CD4-positive, alpha-beta T cell treated with Interleukin-15 for 4 hours (primary cell): ENCODE measurements at places on chromosomes 3 and 15.

GRCh38 chr15:91578511-91578910 is 275.0 kb upstream of the SLCO3A1 start:
- DNase-seq, result no peak

- peak; percentile 25 for DNase-seq
These were observed 11.5 kb upstream of the SHF start for GRCh38 chr15:45199136-45199810.

DNA sequence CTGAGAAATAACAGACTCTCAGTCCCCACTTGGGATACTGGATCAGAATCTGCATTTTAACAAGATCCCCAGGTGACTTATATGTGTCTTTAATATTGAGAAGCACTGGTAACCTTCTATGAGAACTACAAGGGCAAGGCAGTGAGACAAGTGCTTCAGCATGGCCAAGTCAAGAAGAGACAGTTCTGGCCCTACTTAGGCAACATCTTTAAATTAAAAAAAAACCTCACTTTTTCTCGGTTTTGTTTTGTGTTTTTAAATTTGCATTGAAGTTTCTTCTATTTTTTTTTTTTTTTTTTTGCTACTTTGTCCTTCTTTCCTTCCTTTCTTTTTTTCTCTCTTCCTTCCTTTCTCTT is 42.5 kb upstream of the SPTSSB start:
- DNase-seq, result no peak

DNA sequence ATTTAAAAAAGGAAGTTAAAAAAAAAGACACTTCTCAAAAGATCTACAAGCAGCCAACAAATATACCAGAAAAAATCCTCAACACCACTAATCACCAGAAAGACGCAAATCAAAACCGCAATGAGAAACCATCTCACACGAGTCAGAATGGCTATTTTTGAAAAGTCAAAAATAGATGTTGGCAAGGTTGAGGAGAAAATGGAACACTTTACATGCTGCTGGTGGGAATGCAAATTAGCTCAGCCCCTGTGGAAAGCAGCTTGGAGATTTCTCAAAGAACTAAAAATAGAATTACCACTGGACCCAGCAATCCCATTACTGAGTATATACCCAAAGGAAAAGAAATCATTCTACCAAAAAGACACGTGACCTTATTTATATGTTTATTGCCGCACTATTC is 574.7 kb upstream of the ADAMTS9 start:
- no peak for DNase-seq

GRCh38 chr15:67512140-67512539 is 8.8 kb upstream of the C15orf61 start:
- no peak for DNase-seq

GRCh38 chr3:73270839-73271483 is 209.5 kb downstream of the EBLN2 start:
- no peak for DNase-seq

DNA sequence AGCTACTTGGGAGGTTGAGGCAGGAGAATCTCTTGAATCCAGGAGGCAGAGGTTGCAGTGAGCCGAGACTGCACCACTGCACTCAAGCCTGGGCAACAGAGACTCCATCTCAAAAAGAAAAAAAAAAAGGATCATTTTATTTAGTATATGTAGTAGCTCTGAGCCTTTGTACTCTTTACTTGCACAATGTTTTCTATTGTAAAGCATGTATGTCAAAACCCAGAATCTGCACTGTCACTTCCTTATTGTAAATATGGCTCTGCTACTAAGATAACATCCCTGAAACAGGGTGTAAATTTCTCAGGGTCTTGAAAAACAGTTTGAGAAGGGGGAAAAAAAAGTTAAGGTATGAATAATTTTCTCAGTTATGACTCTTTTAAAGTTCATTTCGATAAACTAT is 35.1 kb downstream of the SLMAP start:
- no peak for DNase-seq

DNA sequence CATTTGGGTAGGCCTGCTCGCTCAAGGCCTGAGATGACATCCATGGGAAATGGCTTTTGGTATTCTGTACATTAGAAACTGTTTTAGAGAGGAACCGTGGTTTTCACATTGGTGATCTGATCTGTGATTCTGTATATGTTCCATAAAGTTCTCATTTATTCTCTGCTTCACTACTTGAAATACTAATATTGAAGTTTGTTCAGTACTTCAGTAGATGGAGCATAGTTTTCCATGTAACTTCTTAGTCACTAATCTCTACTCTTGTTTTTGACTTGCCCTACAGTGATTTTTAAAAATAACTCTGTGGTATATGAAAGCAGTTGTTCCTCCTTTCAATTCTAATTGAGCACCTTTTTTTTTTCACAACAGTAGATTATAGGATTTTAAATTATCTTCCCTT is 66.5 kb downstream of the MBNL1 start:
- no peak for DNase-seq

DNA sequence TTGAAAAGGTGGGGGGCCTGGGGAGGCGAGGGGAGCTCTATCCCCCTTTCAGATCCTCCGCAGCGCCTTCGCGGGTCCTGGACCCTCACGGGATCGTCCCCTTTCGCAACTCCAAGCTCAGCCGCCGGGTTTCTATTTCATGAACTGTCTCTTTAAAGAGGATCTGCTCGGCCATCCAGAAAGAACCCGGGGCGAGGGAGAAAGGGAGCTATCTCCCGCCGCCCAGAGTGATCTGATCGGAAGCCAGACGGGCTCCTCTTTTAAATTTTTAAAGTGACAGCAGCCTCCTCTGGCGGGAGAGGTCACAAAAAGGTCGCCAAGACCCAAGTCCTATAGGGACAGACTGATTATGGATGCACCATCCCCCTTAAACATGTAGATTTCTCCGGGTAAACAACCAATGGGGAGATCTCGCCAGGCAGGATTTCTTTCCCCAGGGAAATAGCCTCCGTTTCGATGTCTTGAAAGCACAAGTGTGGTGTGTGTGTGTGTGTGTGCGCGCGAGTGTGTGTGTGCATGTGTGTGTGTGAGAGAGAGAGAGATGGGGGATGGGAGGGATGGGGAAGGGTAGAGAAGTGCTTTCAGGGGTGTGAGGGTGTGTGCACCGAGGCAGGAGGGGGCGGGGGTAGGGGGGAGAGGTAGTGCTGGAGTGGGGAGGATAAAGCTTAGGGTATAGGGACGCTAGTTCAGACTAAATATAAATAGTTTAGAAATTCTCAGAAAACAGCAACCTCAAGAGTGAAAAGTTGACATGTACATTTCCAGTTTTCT is 516.1 kb downstream of the MECOM start:
- DNase-seq, result no peak

DNA sequence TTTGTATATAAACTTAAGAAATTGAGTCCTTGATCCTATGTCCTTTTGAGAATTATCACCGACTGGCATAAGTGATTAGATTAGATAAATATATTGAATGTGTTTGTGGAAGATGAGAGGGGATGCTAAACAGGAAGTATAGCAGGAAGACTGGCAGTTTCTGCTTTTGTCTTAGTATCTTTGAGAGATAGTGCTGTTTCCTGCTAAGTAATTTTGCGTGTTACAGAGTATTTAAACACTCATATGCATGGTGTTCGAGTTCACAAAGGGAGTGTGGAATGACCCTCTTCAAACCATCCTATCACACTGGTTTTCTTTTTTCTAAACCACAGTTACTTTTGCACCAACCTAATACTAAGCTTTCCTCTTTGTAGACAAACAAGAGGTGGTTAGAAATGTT is 106.0 kb downstream of the KLHL25 start:
- DNase-seq, result peak; percentile 42

DNA sequence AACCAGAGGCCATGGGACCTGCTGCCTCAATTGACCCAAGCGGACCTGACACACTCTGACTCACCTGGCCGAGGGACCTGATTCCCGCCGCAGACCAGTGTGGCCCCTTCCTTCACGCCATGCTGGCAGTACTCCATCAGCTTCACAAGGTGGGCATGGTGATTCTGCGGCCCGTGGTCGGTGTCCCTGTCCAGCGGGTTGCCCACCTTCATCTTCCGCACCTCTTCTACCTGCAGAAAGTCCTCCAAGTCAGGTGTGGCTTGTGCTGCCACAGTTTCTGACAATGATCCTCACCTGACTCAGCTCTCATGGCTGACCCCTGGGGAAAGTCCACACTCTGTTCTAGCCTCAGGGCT is 25.9 kb upstream of the SLC41A3 start:
- no peak for DNase-seq

DNA sequence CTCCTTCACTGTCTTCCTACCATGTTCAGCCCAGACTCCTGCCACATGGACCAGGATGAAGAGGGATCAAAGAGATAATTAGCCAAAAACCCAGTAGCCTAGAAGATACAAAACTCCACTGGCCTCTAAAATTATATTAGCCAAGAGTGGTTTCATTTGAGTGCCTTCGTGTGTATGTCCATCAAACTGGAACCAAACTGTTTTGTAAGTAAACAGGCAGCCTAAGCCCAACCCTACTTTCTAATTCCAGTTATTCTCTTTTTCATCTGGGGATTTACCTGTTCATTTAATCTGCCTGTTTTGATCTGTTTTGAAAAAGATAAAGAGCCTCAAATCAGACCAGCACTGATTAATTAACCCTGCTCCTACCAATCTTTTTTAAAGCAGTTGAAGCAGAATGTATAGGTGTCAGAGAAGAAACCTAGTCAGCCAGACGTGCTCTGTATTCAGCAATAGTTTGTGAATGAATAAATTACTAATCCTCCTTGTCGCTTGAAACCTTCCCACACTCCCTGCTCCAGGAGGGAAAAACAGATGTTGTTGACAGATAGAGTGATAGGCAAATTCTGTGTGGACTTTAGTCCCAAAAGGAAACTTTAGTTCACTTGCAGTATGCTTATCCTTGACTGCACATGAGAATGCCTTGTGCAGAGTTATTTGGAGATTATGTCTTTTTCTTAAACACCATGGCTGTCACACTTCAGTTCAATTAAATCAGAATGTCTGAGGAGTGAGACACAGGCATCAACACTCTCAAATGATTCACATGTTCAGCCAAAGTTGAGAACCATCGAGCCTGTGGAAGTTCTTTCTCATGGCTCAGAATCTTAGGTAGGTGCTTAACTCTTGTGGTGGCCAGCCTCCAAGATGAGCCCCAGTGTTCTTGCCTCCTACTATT is 55.5 kb upstream of the ZBED2 start:
- no peak for DNase-seq

DNA sequence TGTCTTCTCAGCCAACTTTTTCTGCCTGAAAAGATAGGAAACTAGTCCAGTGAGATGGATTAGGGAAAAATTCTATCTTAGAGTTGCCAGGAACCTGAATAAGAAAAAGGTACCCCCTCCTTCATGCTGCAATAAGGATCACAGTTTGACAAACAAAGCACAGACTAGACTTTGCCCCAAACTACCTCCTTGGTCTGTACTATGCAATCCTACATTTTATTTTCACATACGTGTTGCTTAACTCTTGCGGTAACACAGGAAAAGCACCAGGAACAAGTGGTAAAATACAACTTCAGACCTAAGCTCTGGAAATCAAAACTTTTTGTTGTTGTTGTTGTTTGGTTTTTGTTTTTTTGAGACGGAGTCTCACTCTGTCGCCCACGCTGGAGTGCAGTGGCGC is 11.3 kb upstream of the IL12A start:
- DNase-seq, result no peak
